ENCODE measurements at places on chromosomes 3 and 15.

GRCh38 chr15:35381328-35381727 lies 164.6 kb downstream of the DPH6 start:
- no peak for DNase-seq

- no peak for DNase-seq
Measured at GRCh38 chr3:141669434-141669833, 68.7 kb upstream of the RNF7 start.

GRCh38 chr3:78863306-78864203 lies 904.2 kb downstream of the ROBO1 start:
- no peak for DNase-seq

DNA sequence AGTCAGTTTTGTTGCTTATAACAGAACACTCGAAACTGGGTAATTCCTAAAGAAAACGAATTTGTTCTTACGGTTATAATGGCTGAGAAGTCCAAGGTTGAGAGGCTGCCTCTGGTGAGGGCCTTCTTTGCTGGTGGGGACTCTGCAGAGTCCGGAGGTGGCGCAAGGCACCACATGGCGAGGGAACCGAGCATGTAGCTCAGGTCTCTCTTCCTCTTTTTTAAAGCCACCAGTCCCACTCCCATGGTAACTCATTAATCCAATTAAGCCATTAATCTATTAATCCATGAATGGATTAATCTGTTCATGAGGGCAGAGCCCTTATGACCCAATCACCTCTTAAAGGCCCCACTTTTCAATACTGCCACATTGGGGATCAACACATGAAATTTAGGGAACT lies 50.0 kb downstream of the ROPN1B start:
- DNase-seq, result no peak

GRCh38 chr3:58471025-58471887 lies 20.6 kb upstream of the KCTD6 start:
- no peak for DNase-seq

- no peak for DNase-seq
Measured at GRCh38 chr3:192467230-192468140, 259.9 kb downstream of the FGF12 start.
